ENCODE measurements at places on chromosomes 3 and 15.

- DNase-seq, result no peak
Observed at GRCh38 chr15:90126596-90127435, 24.5 kb upstream of the IDH2 start.

- DNase-seq, result no peak
Observed at GRCh38 chr3:90091549-90091948, 984.1 kb downstream of the EPHA3 start.

DNA sequence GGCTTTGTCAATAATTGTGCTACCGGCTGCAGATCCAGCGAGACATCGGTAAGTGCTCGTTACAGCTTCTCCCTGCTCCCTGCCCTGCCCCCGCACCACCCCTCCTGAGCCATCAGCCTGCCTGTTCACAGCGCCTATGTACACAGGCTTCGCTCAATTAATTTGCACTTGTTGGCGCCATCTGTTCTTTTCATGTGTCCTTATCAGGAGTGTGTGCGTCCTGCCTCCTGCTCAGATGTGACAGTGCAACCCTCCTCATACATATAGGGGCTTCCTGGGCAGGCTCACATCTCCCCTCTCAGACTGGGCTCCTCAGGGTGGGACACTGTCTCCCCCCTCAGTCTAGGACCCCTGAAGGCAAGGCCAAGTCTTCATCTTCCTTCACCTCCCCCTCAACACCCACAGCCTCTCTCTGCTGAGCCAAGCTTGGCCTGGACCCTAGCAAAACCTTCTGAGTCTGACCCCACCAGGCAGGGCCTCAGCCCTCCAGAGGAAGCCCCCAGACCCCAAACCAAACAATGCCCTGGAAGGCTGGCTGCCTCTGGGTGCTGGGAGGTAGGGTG lies 54.9 kb downstream of the CYP11A1 start:
- DNase-seq, result no peak

GRCh38 chr3:131856171-131856570 lies 178.6 kb downstream of the CPNE4 start:
- no peak for DNase-seq

GRCh38 chr15:70060993-70061305 lies 36.8 kb downstream of the TLE3 start:
- no peak for DNase-seq
